ENCODE measurements at places on chromosomes 13 and 19. TPM values are rescaled to one million over a fixed set of nuclear protein-coding genes. Genes with fewer than 3 reads are reported as not detected.

Gene ZNF101
- 3.6 TPM for total RNA-seq

Gene KLK6
- total RNA-seq: 0.30 TPM

Gene CHST8
- 0.10 TPM for total RNA-seq

Gene IL17D
- 0.88 TPM for total RNA-seq

Gene ANGPTL4
- 655 TPM for total RNA-seq

Gene DZIP1
- total RNA-seq: 12.3 TPM

Gene CEACAM6
- 18.6 TPM for total RNA-seq
